ENCODE measurements at places on chromosomes 2 and 18. TPM values are rescaled to one million over a fixed set of nuclear protein-coding genes. Genes with fewer than 3 reads are reported as not detected.
A peak's percentile ranks its signal among the peaks of the same experiment; 100 is the strongest.

Gene GKN2
- not detected for total RNA-seq

- DNase-seq, result no peak
Observed at GRCh38 chr2:1910592-1911246, 166.4 kb upstream of the PXDN start.

DNA sequence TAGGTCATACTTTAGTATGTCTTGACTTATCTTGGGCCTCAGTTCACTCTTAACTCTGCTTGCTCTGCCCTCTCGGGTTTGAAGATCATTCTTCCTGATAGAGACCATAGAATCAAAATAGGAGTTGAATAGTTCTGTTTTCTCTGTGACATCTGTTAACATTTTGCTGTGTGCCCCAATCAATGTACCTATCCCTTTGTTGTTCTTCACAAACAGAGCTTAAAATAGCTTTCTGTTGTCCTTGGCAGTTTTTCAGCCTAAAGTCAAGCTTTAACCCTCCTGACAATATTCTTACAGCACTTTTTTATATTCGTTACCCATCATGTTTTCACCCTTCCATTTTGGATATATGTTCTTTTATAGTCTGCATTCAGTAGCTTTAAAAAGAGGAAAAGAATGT lies 724.5 kb upstream of the FANCL start:
- no peak for DNase-seq

GRCh38 chr2:20302019-20302418 lies 48.6 kb downstream of the PUM2 start:
- no peak for DNase-seq

DNA sequence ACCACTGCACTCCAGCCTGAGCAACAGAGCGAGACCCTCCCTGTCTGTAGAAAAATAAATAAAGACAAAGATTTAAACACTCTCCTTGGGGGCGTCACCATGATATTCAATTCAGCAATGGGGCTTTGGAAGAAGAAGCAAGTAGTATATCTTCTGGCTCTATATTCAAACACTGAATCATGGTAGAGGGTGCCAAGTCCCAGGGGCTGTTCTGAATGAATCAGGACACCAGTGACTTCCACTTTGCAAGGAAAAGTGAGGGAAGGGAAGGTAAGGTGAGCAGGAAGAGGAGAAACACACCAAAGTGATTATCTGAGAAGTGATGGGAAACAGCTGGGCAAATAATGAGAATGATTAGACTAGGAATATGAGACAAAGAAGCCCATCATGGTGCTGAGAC lies 80.5 kb downstream of the AAK1 start:
- DNase-seq, result no peak

- DNase-seq, result no peak
Observed at GRCh38 chr18:63433334-63433866, 11.1 kb upstream of the VPS4B start.

DNA sequence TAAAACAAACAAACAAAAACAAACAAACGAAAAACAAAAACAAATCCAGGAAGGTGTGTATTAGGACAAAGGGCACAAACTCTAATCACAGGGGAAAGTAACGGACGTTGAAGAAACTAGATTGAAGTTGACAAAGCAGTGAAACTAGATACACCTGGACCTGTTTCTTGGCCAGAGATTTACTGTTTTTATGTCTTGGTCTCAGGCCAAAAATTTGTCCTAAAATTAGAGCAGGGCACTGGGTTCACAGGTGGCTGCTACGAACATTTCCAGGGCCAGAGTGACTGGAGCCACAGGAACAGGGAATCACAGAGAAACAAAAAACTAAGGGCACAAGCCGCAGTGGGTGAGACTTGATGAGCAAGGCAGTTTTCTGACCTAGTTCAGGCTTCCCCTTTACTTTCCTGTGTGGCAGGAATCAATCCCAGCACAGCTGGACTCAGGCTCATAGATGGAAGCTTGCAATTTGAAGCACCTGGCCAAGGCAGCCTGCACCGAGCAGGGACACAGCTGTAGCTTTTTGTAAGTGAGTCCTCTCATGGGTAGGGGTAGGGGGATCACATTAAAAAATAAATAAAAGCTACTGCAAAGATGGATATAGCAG lies 329.4 kb downstream of the DLGAP1 start:
- DNase-seq, result no peak

DNA sequence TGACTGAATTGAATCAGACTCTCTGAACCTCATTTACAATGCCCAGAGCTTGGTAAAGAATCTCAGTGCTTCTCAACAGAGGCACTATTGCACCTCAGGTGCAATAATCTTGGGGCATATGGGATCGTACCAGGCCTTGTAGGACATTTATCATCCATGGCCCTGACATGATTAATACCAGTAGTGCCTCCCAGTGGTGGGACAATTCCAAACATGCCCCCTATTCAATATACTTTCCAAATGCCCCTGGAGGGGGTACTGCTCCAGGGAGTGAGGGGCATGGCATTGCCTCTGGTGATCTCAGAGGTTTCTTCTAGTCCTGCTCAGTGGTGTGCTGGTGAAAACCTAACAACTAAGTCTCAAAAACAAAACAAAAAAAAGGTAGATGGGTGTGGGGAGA lies 174.9 kb upstream of the SMAD2 start:
- no peak for DNase-seq

GRCh38 chr2:186181625-186182024 lies 304.4 kb upstream of the ZC3H15 start:
- DNase-seq, result no peak

DNA sequence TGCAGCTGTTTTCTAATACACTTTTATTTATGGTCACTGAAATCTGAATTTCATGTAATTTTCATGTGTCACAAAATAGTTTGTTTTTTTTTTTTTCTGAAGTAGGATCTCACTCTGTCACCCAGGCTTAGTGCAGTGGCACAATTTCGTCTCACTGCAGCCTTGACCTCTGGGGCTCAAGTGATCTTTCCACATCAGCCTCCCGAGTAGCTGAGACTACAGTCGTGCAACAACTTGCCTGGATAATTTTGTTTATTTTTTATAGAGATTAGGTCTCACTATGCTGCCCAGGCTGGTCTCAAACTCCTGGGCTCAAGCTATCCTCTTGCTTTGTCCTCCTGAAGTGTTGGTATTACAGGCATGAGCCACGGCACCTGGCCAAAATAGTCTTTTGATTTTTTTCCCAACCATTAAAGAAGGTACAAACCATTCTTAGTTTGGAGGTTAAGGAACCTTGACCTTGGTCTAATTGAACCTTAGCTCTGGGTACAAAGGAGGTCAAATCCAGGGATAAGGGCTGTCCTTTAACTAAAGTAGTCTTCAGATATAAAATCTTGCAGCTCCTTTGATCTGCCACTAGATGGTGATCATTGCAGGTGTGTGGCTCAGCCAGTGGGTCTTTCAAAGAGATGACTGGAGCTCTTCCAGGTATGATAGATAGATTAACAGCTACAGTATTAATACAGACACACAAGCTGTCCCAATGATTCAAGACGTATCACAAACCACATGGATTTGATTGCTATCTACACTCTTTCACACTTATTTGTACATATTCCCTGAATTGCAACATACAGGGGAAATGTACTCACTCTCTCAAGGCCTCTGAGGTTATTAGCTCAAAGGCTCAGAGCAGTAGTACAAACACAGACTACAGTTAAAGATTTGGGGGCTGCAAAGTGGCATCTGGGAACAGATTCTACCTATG lies 4.7 kb upstream of the KRCC1 start:
- DNase-seq, result peak; percentile 56

Gene UGT1A10
- not detected for total RNA-seq

GRCh38 chr2:209648714-209649113 lies 122.9 kb upstream of the UNC80 start:
- no peak for DNase-seq

GRCh38 chr2:2016651-2017311 lies 272.5 kb upstream of the PXDN start:
- DNase-seq, result no peak

DNA sequence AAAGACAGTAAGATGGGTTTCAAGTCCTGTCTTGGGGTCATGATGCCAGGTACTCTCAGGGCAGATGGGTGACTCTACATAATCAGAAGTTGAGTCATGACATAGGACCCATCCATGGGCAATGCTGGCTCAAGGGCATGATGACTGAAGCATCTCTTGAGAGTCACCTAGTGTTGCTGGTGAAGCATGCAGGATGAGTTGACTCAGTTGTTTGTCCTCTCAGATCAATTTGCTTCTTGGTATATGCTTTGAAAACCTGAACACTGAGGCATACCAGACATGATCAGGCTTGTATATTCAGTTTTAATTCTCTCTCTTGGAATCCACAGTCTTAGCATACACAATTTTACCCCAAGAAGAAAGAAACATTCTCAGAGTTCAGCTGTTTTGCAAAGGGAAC lies 658.9 kb upstream of the NXPH2 start:
- no peak for DNase-seq

DNA sequence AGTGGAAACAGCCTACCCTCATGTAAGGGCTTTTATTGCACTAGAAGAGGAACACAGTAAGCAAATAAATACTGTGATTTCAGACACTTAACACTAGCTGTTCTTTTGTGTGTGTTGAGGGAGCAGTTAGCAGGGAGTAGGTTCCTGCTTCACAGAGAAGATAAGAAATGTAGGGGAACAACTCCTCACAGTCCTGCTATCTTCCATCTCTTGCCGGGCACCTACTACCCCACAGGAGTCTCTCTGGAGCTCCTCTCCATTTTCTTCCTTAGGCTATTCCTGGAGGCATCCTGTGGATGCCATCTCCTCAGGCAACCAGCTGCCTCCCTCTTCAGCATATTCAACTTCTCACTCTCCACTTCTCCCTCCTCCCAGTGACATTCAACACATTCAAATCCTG lies 145.0 kb downstream of the SRBD1 start:
- DNase-seq, result no peak

Gene REG1B
- total RNA-seq, result not detected

DNA sequence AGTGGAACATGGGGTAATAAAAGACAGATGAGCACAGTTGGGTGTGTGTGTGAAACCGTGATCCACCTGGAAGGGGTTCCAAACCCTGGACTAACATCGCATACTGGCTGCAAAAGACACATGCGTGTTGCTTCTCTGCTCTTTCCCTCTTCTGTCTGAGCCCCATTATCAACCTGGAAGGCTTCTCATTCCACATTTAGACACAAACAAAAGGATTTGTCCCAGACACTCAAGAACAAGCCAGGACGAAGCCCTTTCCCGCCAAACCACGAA lies 7.0 kb upstream of the SP9 start:
- no peak for DNase-seq

GRCh38 chr2:239548451-239548871 lies 147.6 kb upstream of the HDAC4 start:
- peak; percentile 89 for DNase-seq

Gene CMPK2
- total RNA-seq, result 6.2 TPM

GRCh38 chr18:78813156-78813555 lies 166.5 kb upstream of the SALL3 start:
- DNase-seq, result no peak

DNA sequence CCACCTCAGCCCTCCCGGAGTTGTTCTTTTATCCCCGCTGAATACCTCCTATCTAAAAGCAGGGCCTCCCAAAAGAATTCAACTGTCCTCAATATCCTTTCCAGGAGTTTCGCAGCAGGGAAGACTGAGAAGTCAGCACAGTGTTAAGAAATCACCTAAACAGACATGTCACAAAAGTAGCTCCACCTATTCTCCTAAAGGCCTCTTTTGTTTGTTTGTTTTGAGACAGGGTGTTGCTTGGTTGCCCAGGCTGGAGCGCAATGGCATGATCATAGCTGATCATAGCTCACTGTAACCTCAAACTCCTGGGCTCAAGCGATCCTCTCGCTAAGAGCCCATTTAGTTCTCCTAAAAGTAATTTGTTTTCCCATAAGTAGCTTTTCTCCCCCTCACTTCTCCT lies 53.8 kb downstream of the TEX44 start:
- DNase-seq, result no peak

Gene PTGR3
- total RNA-seq, result 14.4 TPM

DNA sequence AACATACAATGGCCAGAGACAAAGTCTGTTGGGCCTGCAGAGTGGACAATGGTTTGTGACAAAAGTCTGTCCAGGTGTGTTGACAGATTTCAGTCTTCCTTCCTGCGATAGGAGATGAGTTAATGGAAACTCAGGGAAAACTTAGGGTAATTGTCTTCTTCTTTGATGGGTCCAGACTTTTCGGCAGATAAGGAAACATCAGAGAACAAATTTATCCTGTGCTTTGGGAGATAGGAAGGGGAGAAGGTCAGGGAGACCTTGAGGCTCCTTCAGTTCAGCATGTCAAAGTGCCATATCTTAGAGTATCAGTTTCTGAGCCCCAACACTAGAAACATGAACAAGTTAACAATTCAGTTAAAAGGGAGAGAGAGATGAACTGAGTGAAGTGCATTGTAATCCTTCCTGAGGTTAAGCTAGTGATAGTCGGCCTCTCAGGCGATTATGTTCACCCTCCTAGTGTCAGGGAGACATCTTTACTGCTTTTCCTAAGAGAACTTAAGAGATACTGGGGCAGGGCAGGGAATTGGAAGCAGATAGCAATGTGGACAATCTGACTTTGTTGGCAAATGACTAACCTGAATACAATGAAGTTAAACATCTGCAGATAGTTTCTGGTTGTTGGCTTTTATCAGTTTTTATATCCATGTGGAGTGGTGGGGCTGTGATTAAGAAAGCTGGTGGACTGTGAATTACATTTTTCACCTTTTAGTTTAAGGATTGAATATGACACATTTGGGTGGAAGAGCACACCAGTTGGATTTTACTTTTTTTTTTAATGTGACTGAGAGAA lies 248.8 kb upstream of the FN1 start:
- no peak for DNase-seq

DNA sequence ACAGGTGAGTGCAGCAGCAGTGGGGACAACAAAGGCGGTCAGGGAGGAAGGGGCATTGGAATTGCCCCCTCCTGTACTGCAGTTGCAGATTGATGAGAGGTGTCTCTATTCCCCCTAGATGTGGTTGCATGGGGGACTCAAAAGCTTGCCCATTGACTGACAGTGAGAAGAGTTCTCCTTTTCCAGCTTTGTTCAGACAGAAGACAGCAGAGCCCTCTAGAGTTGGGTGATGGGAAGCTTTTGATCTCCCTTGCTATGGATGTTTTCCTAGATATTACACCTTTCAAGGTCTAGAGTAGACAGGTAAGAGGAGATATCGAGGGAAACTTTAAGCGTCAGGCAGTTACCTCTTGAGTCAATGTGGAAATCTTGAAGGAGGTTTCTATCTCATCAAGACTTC lies 2.9 kb downstream of the PROKR1 start:
- DNase-seq, result no peak

DNA sequence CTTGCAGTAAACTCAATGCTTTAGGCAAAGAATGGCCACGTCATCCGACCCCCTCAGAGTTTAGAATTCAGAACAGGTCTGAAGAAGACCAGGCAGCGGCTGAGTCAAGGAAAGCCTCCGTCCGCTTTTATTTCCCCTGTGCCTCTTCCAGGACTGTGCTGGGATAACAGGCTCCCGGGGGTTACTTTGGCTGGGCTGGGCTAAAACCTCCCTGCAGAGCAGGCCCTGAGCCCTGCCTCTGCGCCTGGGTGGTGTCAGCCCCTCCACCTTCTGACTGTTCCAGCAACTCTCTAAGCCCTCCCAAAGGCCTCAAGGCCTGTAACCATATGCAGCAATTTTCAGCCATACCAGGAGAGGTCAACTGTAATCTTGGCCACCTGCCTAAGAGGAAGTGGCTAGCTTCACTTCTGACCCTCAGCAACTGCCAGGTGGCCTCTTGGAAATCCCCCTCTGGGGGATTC lies 166.5 kb downstream of the RPIA start:
- DNase-seq, result no peak

GRCh38 chr2:61210332-61210981 lies 48.5 kb downstream of the C2orf74 start:
- no peak for DNase-seq

- no peak for DNase-seq
Observed at GRCh38 chr18:63848159-63848558, 39.3 kb upstream of the SERPINB2 start.

Gene RHBDD1
- total RNA-seq, result 38.1 TPM

GRCh38 chr2:233325814-233326213 lies 18.2 kb downstream of the SAG start:
- DNase-seq, result no peak
